Hematopoietic multipotent progenitor cell (in vitro differentiated cells): ENCODE measurements at places on chromosomes 6 and 20.
A peak's percentile ranks its signal among the peaks of the same experiment; 100 is the strongest.

GRCh38 chr6:20313051-20313450 lies 88.6 kb upstream of the E2F3 start:
- no peak for DNase-seq

DNA sequence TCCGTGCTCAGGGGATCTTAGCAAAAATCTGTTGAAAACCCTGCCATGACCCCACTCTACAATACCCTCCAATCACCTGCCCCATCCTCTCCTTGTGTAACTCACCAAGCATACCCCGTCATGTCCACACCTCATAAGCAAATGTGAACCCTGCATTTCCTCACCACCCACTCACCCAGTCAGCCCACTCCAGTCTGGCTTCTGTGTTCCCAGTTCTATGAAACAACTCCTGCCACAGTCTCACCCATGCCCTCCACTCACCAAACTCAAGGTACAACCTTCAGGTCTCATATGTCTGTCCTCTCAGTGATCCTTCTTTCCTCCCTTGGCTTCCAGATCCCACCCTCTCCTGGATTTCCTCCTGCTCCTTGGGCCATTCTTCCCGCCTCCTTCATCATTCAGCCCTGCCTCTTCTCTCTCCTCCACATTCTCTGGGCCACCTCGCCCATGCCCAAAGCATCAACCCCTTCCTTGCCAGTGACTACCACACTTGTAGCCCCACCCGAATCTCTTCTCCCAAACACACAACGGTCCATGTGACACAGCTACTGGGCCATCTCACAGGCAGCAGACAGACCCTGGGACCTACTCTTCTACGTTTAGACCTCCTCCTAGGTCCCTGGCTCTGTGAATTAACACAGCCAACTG lies 8.8 kb downstream of the DDRGK1 start:
- no peak for DNase-seq

DNA sequence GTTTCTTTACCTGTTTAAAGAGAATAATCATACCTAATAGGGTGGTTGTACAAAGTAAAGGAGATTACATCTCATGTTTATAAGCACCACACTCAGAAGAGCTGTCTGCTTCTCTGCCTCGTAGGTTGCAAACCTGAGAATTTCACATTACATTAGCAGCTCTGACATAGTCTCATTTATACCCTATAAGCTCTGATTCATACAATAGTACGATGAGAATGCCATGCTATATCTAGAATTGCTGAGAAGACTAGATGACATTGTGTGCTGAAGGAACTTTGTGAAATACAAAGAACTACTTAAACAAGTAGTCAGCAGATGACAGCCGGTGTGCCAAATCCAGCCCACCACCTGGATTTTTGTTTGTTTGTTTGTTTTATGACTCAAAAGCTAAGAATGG lies 121.2 kb downstream of the ADAT2 start:
- DNase-seq = no peak

DNA sequence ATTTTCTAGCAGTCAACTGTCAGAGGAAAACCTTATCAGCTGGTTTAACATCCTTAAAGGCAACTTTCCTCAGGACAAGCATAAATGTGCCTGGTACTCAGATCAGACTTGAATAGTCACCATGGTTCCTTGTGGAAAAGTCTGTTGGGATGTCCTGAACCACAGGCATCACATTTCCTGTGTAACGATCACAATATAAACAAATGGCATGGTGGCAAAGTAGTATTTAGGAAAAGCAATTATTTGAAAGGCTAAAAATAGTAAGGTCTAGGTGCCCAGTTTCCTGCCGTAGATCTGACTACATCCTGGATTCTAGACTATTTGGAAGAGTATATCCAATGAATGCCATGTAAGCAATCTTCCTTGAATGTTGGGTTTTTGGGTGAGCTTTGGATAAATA lies 271.9 kb upstream of the AGPAT4 start:
- no peak for DNase-seq

DNA sequence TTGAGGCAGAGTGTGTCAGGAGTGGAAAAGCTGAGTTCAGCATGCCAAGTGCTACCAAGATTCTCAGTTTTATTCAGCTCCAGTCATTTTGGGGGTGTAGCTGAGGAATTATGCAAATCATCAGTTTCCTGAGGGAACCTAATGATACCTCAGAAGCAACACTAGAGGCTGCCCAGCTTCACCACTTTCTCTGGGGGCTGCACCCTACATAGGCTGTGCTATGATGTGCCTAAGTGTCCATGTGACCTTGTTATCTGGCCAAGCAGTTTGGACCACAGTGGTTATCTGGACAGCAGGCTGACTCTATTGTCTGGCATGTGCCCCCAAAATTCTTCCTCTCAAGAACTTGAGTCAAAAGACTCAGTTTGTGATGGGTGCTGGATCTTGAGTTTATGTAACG lies 374.6 kb upstream of the SYNCRIP start:
- DNase-seq = no peak

DNA sequence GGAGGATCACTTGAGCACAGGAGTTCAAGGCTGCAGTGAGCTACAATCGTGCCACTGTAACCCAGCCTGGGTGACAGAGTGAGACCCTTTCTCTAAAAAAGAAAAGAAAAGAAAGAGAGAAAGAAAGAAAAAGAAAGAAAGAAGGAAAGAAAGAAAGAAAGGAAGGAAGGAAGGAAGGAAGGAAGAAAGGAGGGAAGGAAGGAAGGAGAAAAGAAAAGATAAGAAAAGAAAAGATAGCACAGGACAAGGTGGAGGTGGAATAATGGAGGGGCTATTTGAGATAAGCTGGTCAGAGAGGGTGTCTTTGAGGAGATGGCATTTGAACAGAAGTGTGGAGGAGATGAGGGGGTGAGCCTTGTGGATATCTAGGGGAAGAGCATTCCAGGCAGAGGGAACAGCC lies 2.7 kb upstream of the PDRG1 start:
- no peak for DNase-seq

DNA sequence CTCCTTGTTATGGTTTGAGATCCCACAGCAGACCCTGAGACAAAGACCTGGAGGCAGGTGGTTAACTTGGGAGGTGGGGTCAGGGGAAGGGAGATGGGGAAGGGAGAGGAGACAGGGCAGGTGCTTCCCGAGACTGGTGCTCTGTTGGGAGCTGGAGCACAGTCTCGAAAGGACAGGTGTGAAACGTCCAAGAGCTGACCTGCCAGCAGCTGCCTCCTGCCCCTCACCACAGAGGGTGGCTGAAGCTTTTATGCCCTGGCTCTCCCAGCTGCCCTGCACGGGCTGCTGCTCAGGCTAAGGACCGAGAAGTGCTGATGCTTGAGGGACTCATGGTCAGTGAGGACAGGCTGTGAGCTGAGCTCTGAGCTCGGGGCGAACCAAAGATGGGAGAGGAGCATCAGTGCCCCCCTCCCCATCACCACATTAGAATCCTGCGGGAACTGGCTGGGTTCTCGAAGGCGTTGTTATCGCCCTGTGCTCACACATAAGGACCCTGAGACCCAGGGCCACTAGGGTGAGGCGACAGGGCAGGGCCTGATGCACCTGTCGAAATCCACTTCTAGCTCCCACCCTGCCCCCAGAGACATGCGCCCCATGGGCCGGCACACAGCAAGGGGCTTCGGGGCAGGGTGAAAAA lies 25.3 kb upstream of the CD93 start:
- DNase-seq = no peak

DNA sequence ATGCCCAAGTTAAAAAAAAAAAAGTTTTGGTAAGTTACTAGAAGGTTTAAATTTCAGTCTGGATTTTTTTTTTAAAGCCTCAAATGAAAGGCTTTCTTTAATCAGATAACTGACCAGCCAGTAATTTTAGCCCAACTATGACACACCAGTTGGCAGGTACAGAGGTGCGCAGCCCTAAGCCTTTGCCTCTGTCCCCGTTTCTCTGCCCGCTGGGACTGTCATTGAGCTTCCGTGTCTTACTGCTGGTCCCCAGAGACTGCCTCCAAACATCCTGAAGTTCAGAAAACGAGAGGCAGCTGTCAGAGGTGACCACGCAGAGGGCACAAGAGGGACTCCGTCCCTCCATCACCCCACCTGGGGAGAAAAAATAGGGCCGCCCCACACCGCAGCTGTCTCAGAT lies 118.2 kb downstream of the RPS12 start:
- no peak for DNase-seq

DNA sequence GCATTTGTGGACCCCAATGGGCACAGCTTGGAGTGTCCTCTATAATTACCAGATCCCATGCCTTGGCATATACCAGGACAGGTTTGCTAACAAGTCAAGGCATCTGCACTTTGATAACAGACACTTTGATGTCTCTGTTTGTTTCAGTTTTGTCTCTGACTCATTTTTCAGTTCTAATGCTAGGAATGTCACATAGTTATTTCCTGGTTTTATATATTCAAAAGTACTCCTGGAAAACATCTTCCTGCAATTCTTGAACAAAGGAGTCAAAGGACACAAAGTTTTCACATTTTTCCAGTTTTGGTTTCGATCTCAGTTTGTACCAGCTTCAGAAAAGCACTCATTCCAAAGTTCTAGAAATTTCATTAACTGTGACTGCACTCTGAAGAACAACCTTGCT lies 188.1 kb downstream of the FOXC1 start:
- no peak for DNase-seq

GRCh38 chr6:135750081-135750480 lies 101.4 kb upstream of the PDE7B start:
- DNase-seq = no peak

GRCh38 chr6:33313105-33313708 lies 671 bp downstream of the TAPBP start:
- DNase-seq = peak; percentile 62

- no peak for DNase-seq
Observed at GRCh38 chr6:75424618-75425548, 68.7 kb downstream of the FILIP1 start.

DNA sequence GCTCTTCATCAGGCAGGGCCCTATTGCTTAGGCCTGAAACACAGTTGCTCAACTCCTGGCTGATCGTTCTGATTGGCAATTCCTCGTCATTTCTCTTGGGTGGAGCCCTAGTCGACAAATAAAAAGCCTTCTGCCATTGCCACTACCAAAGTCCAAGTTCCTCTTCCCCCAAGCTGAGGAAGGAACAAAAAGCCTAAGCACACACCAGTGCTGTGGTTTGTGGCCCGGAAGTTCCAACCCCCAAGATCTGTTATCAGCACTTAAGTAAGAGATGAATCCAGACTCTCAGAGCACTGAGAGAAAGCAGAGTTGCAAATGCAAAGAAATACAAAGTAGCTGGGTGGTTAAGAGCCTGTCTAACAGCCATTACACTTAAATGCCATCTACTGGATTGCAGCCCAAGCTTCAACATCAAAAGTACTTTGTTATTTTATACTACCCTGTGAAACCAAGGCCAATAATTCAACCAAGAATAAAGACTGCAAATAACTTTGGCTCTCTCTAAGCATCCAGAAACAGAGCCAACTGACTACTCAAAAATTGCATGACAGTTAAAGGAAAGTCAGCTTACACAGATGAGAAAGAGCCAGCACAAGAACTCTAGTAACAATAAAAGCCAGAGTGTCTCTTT lies 1024.0 kb downstream of the GRIK2 start:
- peak; percentile 16 for DNase-seq

GRCh38 chr6:64955435-64955848 lies 751.6 kb downstream of the EYS start:
- peak; percentile 87 for DNase-seq

GRCh38 chr6:108452711-108453195 lies 108.0 kb upstream of the FOXO3 start:
- no peak for DNase-seq

- DNase-seq = no peak
Observed at GRCh38 chr20:11197851-11198250, 524.1 kb upstream of the JAG1 start.

- DNase-seq = peak; percentile 87
Observed at GRCh38 chr6:27873021-27873940, 38.9 kb downstream of the OR2B2 start.

- DNase-seq = no peak
Observed at GRCh38 chr6:35719830-35720733, 16.8 kb upstream of the ARMC12 start.

DNA sequence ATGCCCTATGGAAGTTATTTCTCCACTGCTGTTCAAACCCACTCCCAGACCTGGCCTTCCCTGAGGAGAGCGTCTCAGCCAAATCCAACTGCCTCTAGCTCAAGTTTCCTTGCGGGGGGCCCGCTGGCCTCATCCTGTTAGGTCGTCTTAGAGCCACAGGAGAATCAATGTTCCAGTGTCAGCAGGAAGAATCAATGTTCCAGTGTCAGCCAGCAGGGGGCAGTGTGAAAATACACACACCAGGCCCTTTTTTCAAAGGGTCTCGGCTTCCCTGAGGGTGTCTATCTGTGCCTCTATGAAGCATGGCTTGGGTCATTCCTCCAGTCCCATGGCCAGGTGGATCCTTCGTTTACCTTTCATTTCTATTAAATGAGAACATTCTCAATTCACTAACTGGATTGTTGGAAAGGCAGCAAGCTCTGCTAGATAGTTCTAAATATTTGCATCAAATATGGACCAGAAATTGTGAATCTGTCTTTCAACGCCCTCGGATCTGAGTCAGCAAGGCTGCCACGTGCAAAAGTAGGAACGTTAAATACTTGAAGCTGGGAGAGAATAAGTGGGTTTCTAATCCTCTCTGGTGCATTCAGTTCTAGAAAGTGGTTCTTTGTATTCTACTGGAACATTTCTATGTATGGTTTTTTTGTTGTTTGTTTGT lies 19.2 kb downstream of the PRND start:
- peak; percentile 72 for DNase-seq

DNA sequence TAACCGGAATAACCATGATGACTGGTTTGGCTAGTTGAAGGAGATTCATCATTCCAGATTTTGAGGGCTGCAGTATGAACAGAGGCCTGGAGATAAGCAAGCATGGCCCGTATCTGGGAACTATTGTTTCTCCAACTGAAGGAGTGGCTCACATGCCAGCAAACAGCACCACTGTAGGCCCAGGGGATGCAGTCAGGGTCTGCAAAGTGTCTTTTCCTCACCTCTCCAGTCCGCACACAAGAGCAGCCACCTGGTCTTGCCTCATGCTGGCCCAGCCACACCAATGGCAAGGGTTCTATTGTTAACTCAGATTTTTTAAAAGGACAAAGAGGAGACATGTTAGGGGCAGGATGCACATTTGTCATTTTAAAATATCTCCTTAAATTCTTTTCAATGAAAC lies 55.1 kb downstream of the KIZ start:
- no peak for DNase-seq

DNA sequence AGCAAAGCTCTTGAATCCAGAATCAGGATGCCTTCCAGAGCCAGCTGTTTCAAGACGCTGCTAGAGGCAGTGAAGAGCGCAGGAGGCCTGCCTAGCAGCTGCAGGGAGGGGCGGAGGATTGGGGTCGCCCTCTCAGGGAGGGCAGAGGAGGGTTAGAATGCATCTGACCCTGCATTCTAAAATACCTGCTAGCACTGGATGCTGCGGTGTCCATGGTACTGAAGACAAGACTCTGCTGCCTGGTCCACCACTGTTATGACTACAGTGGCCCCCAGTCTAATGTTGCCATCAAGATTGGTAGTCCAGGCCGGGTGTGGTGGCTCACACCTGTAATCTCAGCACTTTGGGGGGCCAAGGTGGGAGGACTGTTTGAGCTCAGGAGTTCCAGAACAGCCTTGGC lies 193.7 kb upstream of the PROKR2 start:
- DNase-seq = no peak

- DNase-seq = no peak
Observed at GRCh38 chr6:168888786-168889345, 364.8 kb downstream of the THBS2 start.
